DMS79 treated with DMSO at 0.1 percent for 48 hours (cell line): ENCODE measurements at places on chromosomes 5 and 9.

DNA sequence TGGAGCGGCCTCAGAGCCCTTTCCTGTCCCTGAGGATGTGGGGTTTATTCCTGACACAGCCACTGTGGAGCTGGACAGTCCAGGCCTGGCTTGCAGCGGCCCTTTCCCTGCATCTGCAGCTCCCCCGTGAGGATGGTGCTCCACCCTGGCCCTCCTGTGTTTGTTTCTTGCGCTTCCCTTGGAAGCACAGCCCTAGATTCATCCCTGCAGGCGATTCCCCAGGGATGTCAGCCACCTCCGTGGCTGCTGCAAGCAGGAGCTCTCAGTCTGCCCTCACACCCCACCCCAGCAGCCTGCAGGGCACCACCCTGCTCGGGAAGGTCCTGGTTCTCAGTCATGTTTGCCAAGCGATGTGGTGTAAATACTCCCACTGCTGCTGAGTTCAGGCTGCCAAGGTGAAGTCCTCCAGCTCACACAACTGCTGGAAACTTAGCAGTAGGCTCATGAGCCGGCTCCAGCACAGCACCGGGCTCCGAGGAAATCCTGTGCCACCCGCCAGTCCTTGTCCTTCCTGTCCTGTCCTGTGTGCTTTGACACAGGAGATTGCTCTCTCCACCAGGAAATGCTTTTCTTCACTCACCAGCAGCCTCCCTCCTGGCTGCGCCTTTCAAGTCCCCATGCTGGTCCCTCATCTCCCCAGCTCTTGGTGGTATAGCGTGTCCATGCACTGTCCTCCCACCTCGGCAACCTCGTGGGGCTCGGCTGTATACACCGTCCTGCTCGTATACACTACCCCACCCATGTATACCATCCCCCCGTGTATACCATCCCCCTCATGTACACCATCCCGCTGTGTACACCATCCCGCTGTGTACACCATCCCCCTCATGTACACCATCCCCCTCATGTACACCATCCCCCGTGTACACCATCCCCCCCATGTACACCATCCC lies 16.2 kb downstream of the ROPN1L start:
- DNase-seq = no peak

GRCh38 chr9:38337181-38337580 lies 55.3 kb upstream of the ALDH1B1 start:
- no peak for DNase-seq

DNA sequence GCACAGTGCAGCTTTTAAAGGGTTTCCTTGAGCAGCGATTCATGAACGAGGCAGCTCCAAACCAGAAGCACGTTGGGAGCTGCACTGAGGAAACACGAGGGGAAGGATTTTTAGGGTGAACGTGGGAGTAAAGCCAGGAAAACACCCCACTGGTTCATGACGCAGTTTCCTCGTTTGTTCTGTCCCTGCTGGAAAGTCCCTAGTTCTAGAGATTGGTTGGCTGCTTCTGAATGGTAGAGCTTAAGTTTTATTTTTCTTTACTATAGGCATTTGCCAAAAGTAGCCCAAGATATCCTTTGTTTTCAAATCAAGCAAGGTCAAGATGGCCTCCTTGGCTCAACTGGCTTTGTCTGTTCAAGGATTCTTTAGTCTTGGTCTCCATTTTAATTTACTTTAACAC lies 116.5 kb upstream of the CACNA1B start:
- DNase-seq = no peak

DNA sequence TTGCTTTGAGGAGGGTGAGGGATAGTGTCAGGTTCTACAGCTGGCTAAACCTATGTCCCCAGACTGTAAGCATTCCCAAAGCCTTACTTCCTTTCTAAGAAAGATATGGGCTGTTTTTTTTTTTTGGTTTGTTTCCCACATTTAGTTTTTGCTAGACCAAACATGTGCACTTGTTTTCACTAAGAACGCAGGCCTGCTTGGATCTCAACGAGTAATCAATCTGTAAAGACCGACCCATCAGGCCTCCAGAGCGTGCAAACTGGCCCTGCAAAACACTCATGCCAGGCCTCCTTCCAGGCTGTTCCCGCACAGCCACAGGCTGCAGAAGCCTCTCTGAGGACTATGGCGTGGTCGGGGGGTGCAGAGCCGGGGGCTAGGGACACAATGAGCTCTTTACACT lies 304.8 kb upstream of the PANK3 start:
- no peak for DNase-seq

GRCh38 chr9:93024986-93025630 lies 33.4 kb upstream of the SUSD3 start:
- no peak for DNase-seq

DNA sequence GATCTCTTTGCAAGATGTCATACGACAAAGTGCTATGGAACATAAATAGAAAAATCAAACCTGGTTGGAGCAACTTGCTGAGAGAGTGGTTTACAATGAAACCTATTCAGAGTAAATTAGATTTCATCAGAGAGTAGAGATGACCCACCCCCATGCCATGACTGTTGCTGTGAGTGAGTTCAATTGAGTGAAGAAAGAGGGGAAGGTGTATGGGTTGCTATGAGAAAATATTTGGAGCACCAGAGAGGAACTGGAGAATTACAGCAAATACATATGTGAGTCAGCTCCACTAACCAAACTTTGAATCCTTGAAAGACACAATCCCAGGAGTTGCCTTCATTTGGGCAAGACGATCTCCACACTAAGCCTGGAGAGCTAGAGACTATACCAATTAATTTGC lies 217.2 kb downstream of the RFX3 start:
- no peak for DNase-seq

DNA sequence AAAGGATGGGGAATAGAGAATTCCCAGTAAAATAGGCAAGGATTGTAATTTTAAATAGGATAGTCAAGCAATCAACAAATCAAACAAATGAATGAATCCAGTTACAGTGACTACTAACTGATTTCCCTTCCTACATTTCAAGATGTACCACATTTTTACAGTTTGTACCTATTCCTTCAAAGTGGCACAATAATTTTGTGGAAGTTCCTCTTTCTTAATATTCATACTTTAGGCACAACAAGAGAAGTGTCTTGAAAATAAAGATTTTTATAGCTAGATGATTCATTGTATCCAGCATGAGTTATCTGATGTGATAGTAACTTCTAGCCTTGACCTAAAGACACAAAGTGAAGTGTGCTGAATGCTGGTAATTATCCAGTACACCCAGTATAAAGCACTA lies 122.2 kb upstream of the ACOT12 start:
- no peak for DNase-seq

DNA sequence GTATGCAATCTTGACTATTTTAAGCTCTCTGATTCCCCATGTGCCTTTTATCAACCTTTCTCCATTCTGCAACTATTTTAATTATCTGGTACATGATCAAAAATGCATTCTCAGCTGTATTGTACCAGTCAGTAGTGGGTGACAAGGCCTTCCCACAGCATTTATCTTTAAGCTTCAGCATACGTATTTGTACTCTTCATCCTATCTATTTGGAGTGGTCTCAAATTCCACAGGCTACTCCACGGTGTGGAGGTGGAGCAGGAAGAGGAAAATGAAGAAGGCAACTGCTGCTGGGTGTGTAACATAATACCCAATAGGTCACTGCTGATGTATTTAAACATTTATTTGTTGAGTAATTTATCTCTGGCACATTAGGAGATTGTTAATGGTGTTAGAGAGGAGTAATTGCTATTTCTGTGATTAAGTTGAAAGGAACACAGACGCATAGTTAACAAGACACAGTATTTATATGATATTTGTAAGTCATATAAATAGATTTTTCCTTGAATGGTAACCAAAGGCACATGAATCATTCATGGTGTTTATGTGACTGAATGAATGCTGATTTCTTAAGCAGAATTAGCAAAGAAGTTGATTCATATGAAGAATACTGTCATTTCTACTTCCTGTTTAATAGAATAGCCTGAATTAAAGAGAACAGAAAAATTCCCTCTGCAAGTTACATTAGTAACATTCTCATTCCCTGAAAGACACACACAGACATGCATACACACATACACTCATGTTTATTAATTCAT lies 153.8 kb upstream of the NR3C1 start:
- no peak for DNase-seq

- peak; percentile 39 for DNase-seq
Measured at GRCh38 chr9:76987594-76988200, 31.8 kb upstream of the FOXB2 start.

- no peak for DNase-seq
Measured at GRCh38 chr9:69168709-69169217, 5.3 kb upstream of the TJP2 start.
